ENCODE measurements at places on chromosomes 11 and 22.

GRCh38 chr11:112580864-112581263 is 320.2 kb upstream of the PLET1 start:
- DNase-seq, result no peak

- no peak for DNase-seq
Observed at GRCh38 chr22:20253161-20253560, 15.0 kb downstream of the RTN4R start.

GRCh38 chr11:18849406-18849805 is 57.8 kb upstream of the PTPN5 start:
- no peak for DNase-seq

DNA sequence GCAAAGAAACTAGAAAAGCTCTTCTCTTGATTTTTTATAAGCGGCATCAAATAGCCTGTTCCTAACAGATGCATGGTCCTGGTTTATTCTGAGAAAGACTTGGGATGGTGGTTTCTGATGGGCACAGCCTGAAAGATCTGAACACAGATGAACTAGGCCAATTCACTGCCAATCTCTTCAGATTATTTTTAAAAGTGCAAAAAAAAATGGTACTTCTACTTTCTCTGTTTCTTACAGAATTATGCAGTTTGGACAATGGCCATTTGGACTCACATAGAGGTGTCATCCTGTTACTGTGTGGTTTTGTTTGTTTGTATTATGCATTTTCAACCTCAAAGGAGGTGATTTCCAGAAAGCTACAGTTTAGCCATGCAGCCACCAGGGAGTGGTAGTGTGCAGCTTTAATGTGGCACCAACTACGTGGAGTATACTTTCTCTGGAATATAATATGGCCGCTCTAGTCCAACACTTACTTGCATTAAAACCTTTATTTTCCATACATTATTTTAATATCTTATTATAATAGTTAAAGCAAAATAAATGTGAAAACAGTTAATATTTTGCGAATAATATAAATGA is 469.8 kb upstream of the KIRREL3 start:
- DNase-seq, result peak; percentile 28

- DNase-seq, result no peak
Observed at GRCh38 chr11:132158696-132159095, 788.3 kb downstream of the NTM start.

DNA sequence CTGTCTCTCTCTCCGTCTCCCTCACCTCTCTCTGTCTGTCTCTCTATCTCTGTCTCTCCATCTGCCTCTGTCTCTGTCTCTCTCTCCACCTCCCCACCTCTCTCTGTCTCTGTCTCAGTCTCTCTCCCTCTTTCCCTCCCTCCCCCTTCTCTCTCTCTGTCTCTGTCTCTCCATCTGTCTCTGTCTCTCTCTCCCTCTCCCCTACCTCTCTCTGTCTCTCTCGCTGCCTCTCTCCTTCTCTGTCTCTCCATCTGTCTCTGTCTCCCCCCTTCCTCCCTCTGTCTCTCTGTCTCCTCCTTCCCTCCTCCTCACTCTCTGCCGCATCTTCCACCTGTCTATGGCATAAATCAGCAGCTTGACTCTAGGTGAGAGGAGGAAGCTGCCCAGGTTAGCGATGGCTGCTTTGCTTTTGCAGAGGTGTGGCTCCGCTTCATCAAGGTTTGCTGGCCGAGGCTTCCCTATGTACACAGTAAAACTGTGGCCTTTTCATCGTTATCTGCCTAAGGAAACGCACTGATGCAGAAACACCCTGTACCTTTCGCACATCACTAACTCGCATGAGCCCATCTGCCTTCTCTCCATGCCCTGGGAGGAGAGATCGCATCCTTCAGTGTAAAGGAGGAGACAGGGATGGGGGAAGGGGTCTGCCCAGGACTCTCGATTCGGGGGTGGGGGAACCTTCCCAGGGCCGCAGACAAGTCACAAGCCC is 44.5 kb downstream of the ANO1 start:
- DNase-seq, result no peak

GRCh38 chr11:88818978-88819377 is 246.8 kb downstream of the GRM5 start:
- DNase-seq, result no peak

- no peak for DNase-seq
Observed at GRCh38 chr11:12531681-12532080, 142.5 kb upstream of the TEAD1 start.

DNA sequence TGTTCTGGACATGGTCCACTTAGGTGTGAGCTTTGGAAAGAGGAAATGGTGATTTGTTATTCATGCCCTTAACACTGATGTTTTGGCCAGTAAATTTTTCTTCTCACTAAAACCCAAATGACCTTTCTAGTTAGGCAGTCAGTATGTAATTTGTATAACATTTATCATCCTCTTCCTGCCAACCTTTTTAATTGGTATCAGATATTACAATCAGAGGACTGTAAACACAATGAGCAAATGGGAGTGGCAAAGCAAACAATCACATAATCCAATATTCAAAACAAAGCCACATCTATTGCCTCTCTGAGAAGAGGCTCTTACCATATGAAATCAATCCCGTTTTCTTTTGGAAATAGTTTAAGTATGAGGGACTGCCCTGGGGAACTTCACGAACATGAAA is 49.1 kb downstream of the BBOX1 start:
- no peak for DNase-seq

DNA sequence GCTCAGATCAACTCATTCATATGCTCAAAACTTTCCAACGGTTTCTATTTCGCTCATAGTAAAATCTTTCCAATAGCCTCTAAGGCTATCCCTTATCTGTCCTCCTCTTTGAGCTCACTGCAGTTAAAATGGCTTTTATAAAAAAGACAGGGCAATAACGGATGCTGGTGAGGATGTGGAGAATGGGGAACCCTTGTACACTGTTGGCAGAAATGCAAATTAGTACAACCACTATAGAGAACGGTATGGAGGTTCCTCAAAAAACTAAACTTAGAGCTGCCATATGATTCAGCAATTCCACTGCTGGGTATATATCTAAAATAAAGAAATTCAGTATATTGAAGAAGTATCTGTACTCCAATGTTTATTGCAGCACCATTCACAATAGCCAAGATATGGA is 345.6 kb downstream of the DLG2 start:
- peak; percentile 1 for DNase-seq

- DNase-seq, result no peak
Observed at GRCh38 chr11:69373251-69373635, 79.3 kb downstream of the MYEOV start.

GRCh38 chr11:2824851-2825250 is 60.7 kb downstream of the CDKN1C start:
- DNase-seq, result no peak

DNA sequence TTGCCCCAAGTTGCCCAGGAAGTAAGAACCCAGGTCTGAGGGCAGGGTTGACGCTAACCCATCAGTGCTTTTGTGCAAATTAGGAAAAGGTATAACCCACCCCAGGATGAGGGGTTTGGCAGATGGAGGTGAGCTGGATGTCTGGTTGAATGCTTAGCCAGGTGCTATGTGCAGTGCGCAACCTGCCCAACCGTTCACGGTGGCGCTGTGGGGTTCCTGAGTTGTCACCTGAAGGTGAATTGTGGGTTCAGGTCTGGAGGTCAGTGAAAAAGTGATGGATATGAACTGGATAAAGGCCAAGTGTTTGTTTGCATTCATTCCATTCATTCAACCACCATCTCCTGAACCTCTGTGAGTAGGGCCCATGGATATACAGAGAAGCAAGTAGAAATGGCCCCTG is 14.3 kb upstream of the LGALS2 start:
- no peak for DNase-seq

- DNase-seq, result no peak
Observed at GRCh38 chr11:87306262-87306851, 268.6 kb downstream of the TMEM135 start.

DNA sequence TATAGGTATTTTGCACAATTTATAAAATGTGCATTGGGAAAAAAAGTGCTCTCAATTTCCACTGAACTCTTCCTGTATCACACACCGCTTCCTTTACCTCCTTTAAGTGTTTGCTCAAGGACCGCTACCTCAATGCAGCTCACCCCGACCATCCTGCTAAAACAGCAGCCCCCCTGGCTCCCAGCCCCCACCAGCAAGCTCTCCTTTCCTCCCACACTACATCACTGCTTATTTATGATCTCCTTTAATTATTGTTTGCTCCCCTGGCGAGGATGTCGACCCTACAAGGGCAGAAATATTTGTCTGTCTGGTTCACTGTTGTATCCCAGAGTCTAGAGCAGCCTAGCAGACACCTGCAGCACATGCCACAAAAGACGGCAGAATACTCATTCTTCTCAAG is 10.0 kb downstream of the SHANK2 start:
- no peak for DNase-seq

DNA sequence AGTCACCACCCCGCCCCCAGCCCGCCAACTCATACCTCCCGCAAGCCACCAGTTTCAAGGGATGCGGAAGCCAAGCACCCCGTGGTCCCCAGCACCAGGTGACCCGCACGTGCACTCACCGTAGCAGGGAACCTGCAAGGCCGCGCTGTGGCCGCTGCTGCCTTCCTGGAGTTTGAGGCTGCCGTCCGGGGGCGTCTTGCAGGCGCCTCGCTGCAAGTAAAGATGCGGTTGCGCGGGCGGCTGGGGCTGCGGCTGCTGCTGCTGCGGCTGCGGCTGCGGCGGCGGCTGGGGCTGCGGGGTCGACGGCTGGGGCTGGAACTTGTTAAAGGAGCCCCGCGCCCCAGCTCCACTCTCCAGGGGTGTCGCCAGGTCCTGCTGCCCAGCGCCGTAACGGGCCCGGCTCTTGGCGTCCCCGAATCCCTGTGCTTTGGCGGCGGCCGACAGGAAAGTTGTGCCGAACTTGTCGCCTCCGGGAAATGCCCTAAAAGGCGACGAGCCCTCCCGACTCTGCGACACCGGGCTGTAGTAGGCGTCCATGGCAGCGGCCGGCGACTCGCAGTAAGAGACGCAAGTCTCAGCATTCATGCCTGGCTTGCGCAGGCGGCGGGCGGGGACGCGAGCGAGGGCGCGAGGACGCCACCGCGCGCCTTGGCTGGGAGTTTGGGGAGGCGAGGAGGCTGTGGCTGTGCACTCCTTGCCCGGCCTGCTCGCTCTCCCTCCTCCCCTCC is at the start of gene ALX4:
Gene ALX4, minus strand, starts transcription at position 662 of the 728 bp plus-strand sequence. Its CDS starts 77 bp downstream, at position 585.
- no peak for DNase-seq

DNA sequence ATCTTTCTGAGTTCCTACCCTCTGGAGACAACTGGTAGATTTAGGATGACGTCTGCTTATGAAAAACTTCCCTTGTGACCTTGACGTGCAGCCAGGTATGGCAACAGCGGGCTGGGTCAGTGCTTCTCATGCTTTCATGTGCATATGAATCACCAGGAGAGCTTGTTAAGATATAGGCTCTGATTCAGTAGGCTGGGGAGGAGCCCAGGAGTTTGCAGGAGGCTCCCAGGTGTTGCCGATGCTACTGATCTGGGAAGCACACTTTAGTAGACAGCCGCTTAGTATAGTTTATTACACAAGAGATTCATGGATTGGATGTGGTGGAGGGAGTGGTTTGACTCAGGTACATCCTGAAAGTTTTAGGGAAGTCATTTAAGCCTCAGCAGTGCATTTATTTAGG is 23.8 kb downstream of the DIXDC1 start:
- no peak for DNase-seq

GRCh38 chr22:22893077-22893805 is 5.6 kb downstream of the IGLL5 start:
- no peak for DNase-seq

GRCh38 chr11:120398132-120398531 is 61.9 kb downstream of the ARHGEF12 start:
- no peak for DNase-seq

- DNase-seq, result no peak
Observed at GRCh38 chr22:20646415-20646814, 127.5 kb upstream of the SERPIND1 start.

- no peak for DNase-seq
Observed at GRCh38 chr11:114604179-114604813, 8.7 kb upstream of the NXPE4 start.

DNA sequence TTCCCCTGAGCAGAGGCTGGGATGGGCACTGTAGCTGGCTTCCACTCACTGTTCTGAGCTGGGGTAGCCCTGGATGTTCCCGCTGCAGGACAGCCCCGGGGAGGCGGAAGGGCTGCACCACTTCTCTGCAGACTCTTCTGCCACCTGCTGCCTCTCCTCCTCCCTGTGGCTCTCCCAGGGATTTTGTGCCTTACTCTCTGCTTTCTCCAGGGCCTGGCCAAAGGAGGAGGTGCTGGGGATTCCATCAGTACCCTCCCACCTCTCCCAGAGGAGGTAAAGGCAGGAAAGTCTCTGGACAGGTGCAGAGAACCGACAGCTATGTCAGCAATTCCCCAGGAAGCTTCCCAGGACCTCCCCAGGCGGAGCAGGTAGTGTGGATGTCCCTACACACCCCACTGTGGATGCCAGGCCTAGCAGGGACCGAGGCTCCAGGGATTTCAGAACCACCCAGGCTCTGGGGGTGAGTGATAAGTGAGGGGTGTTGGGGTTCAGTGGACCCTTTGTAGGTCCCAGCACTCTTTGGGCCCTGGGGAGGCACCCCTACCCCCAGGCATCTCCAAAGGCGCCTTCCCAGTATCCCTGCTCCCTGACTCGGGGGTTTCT is 11.3 kb downstream of the DUSP8 start:
- DNase-seq, result no peak

DNA sequence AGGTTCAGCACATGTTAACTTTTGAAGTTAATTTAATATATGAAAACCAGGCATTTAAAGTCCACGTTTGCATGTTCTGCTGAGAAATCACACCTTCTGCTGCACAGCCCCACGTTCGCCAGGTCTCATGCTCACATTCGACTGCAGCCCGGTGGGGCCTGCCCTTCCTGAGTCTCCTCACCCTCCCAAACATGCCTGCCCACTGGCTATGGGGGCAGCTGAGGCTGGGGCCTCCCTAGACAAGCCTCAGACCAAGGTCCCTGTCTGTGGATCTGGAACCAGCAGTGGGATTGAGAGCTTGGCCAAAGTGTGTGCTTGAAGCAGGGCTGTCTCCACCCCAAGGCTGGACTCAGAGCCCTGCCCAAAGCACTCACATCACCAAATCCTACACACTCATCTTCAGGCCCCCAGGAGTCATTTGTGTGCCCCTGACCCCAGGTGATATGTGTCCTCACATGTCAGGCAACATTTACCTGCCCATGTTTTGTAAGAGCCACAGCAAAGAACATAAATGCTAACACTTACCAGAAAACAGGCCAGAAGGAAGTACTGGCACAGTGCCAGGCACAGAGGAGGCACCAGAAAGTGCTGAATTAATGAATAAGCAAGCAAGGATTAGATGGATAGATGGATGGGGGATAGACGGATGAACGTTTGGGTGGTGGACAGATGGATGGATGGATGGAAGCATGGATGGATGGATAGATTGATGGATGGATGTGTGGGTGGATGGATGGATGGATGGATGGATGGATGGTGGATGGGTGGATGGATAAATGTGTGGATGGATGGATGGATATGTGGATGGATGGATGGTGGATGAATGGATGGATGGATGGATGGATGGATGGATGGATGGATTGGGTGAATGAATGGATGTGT is 9.4 kb upstream of the FADD start:
- no peak for DNase-seq

- peak; percentile 58 for DNase-seq
Observed at GRCh38 chr11:69040581-69041260, 8.0 kb upstream of the TPCN2 start.

- DNase-seq, result no peak
Observed at GRCh38 chr22:31102441-31103081, 4.8 kb downstream of the SELENOM start.

All from inflammatory macrophage treated with lipopolysaccharide for 1 hour (primary cell).